ENCODE measurements at places on chromosomes 4 and X. TPM values are rescaled to one million over a fixed set of nuclear protein-coding genes. Genes with fewer than 3 reads are reported as not detected.

The CFAP299 gene
- not detected for total RNA-seq

The LSM6 gene
- 19.9 TPM for total RNA-seq

The NPY2R gene
- not detected for total RNA-seq

The FDCSP gene
- not detected for total RNA-seq
